ENCODE measurements at places on chromosomes 4 and X. TPM values are rescaled to one million over a fixed set of nuclear protein-coding genes. Genes with fewer than 3 reads are reported as not detected.

Gene CXCL10
- total RNA-seq: 10.5 TPM

Gene MAGEA8
- total RNA-seq: not detected

Gene RHOXF2
- not detected for total RNA-seq

Gene BCOR
- 57.3 TPM for total RNA-seq

Gene ADAM29
- not detected for total RNA-seq

Gene CTSO
- total RNA-seq: 3.8 TPM

Gene POU3F4
- not detected for total RNA-seq

Gene IL9R
- total RNA-seq: 33.2 TPM

Gene MAD2L1
- total RNA-seq: 42.5 TPM

Gene FAM47B
- total RNA-seq: not detected

Gene SMPX
- not detected for total RNA-seq

Gene IQCM
- not detected for total RNA-seq

Gene FGB
- total RNA-seq: not detected

Gene RGN
- total RNA-seq: not detected

Gene GAGE13
- total RNA-seq: not detected

Measured in T-helper 1 cell treated with Interleukin-12 subunit alpha and Interleukin-12 subunit beta and Interleukin-4 antibody, amounts not matched to agents 30 ng/mL and 1 ng/mL, for 36 hours (primary cell).